ENCODE measurements at places on chromosomes 2 and 18.

GRCh38 chr18:38330573-38330972, 765.0 kb upstream of the CELF4 start:
- no peak for DNase-seq

DNA sequence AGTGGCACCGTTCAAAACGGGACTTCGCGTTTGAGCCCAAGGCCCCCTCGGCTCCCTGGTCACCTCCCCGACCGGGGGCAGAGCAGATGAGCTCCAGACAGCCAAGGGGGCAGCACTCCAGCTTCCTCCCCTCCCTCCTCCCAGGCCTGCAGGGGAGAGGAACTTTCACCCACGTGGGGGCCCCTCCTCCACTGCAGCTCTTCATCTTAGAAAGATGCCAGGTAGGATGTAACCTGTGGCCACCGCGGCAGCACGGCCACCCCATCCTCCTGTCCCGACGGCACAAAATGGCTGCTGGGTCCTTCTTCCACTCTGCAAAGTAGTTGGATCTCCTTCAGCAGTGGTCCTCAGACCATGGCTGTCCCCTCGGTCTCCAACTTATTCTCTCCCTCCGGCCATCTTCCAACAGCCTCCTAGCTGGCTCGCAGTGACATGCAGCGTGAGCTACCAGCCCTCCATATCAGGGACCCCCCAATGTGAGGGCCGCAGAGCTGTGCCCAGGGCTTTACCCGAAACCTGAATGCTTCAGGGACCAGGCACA, 94.5 kb upstream of the ID2 start:
- DNase-seq = no peak

DNA sequence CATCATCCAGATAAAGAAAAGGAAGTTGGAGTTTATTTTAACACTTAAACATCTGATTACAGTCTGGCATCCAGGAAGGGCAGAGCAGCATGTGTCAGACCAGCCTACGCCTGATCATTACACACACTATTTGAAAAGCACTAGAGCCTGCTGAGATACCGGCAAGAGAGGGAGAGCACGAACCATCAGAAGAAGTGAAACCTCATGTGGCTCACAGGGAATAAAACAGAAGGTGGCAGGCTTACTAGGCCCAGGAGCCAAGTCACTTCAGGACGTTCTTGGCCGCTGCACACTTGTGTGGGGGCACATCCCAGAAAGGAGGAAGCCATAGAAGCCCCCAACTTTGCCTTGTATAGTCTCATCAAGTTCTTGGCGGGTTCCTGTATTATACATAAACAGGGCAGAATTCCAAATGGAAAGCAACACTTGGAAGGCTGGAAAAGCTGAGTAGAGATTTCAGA, 105.5 kb downstream of the UGGT1 start:
- peak; percentile 74 for DNase-seq

GRCh38 chr2:115480741-115481140, 1038.3 kb downstream of the DPP10 start:
- DNase-seq = no peak

DNA sequence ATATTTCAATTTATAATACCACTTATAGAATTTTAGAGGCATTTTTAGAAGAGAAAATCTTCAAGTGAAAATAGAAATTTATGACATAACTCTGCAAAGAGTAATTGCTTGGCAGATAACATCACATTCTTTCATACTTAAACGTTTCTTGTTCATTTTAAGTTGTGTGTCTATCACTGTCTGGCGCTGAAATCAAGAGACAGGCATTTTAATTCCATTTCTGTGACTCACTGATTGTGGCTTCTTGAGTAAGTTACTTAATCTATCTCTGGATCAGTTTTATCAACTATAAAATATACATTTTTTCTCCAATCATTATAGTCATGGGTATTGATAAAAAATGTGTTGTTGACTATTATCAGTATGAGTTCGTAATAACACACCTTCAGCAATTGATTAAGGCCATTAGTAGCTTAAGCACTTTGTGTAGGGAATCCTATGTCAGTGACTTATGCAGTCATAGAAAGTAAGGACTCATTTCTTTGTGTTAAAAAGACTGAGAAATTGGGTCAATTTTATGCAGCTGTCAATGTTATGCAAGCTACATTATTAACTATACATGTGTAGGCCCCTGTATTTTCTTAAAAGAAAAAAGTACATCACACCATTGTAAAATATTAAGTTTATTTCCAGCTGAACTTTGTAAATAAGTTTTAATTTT, 497.3 kb downstream of the CCDC85A start:
- no peak for DNase-seq

DNA sequence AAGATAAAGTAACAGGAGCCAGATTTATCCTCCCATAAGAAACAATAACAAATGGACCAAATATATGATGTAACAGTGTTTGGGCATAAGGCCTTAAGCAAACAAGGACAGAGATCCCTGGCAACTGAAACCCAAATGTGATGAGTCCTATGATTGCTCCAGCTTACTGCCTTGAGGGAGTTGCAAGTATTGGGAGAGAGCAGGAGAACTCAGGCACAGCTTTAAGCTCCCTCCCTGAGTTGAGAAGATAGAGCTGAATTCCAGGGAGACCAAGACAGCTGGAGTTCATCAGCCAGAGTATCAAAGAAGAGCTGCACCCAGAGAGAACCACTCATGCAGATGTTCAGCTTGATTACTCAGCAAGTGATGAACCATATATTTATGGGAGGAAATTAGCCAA, 814.5 kb upstream of the RAB6C start:
- no peak for DNase-seq

Data from inflammatory macrophage (primary cell).